DMS153 (cell line): ENCODE measurements at places on chromosomes 5 and 9.

GRCh38 chr5:1374679-1375055 is 29.8 kb upstream of the CLPTM1L start:
- DNase-seq, result no peak

- no peak for DNase-seq
Measured at GRCh38 chr5:16446993-16447392, 18.6 kb downstream of the ZNF622 start.

DNA sequence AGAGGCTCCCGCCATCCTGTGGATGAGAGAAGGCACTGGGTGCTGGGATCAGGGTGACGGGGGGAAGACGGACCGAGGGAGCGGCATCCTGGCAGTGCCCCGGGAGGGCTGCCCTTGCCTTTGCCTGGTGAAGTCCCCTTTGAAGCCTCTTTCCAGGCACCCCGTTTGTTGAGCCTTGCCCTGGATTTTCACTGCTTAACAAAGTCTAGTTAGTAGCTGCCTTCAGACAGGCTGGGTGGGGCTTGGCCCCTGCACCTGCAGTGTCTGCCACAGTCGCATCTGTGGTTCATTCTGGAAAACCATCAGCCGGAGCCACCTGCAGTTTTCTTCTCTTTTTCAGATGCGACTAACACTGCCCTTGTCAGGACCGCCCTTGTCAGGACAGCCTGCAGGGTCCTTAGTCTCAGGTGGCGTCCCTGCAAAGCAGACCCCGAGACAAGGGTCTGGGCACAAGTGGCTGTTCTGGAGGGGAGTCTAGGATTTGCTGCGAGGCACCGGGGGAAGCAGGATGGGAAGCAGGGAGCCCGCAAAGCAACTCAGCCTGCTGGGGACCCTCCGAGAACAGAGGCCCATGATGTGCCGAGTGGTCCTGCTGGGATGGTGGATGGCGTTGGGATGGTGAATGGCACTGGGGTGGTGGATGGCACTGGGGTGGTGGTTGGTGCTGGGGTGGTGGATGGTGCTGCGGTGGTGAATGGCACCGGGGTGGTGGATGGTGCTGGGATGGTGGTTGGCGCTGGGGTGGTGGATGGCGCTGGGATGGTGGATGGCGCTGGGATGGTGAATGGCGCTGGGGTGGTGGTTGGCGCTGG is 147.9 kb upstream of the COL5A1 start:
- no peak for DNase-seq

DNA sequence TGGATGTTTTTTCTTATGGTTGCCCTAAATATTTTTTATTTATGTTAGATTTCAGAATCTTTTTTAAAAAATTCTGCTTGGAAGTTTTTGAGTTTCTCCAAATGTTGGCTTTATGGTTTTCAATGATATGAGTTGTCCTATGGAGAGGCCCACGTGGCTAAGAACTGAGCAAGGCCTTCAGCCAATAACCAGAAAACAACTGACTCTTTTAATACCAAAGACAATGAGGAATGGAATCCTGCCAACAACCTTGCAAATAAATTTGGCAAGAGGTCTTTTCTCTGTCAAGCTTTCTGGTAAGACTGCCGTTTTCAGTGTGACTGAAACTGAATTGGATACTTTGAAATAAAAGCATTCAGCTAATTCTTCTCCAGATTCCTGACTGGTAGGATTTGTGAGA is 1740.1 kb upstream of the WWC1 start:
- DNase-seq, result no peak

DNA sequence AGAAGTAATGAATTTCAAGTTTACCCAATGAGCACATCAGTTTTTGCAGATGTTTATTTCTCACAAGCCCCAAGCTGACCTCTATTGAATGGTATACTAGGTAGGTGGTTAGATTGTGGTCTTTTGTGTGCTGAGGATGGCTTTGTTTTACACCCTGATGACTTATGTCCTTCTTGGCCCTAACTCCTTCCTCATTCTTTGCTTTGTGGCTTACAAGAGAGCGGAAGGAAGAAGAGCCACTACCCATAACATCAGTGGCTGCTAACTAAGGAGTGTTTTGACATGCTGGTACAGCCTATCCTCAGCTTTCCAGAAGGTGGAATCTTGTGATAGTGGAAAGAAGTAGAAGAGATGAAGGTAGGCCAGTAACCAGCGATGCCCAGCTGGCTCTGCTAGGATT is 85.7 kb upstream of the NTRK2 start:
- no peak for DNase-seq
